ENCODE measurements at places on chromosomes 7 and 10.

GRCh38 chr10:104689105-104689504 lies 48.0 kb downstream of the SORCS3 start:
- DNase-seq, result no peak

- DNase-seq, result no peak
These were observed 222.2 kb upstream of the GPR26 start for GRCh38 chr10:123443924-123444323.

DNA sequence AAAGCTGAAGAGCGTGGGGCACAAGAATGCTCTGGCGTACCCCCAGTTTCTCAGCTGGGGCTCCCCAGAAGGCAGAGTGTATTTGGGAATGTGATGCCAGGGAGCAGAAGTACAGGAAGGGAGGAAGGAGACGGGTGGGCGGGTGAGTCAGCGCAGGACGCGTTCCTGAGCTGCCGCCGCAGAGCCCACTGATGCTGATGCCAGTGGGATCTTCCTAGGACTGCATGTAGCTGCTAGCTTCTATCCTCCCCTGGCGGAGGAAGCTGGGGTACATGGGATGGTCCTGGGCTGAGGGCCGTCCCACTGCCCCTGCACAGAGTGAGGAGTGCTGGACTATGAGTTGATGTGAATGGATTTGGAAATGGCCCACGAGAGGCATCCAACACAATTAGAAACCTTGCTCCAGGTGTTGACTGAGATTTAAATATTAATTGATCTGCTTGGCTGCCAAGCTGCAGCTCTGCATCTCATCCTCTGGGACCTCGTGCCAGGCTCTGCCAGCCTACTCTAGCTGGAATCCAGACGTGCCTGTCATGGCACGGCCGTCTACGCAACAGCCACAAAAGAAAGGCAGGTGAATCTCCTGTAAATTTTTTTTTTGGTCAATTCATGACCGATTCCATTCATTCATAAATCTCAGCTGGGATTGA lies 66.2 kb upstream of the RHEB start:
- no peak for DNase-seq

- DNase-seq, result no peak
These were observed 31.5 kb downstream of the GIMAP8 start for GRCh38 chr7:150481922-150482321.

- DNase-seq, result no peak
These were observed 623.5 kb downstream of the POM121L12 start for GRCh38 chr7:53658951-53659350.

- no peak for DNase-seq
These were observed 11.4 kb downstream of the NDST2 start for GRCh38 chr10:73799899-73800559.

DNA sequence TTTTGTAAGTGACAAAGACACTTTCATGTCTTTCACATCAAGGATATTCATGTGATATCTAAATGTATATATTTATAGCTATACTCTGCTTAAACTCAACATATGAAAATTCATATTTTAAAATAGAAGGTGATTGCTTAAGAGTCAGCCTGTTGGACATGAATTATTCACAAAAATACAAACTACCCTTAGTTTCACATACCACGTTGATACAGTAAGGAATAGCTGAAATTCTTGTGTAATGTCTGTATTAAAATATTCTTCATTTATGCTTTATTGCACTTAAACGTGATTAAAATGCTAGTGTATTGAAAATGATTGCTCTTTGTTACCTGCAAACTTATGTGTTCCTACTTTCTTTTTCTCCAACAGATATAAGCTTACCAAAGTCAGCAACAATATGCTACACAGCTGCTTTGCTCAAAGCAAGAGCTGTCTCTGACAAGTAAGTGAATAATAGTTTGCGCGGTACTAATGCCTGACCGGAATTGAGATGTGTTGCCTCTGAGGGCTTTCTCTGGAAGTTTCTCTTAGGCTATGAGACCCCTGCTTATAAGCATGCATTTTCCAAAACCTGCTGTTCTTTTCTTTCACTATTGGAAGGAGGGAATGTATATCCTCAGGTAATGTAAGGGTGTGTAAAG lies 133.8 kb downstream of the WNT2 start:
- peak; percentile 47 for DNase-seq

DNA sequence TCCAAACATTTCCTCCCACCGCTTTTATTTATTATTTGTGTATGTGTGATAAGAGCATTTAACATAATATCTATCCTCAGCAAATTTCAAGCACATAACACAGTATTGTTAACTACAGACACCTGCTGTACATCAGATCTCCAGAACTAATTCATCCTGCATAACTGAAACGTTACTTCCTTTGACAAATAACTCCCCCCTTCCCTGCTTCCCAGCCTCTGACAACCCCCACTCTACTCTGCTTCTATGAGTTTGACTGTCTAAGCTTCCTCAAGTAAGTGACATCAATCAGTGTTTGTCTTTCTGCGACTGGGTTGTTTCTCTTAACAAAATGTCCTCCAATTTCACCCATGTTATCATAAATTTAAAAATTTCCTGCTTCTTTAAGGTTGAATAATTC lies 22.1 kb downstream of the C10orf71 start:
- DNase-seq, result no peak

GRCh38 chr10:111561124-111561523 lies 484.3 kb downstream of the ADRA2A start:
- DNase-seq, result no peak

DNA sequence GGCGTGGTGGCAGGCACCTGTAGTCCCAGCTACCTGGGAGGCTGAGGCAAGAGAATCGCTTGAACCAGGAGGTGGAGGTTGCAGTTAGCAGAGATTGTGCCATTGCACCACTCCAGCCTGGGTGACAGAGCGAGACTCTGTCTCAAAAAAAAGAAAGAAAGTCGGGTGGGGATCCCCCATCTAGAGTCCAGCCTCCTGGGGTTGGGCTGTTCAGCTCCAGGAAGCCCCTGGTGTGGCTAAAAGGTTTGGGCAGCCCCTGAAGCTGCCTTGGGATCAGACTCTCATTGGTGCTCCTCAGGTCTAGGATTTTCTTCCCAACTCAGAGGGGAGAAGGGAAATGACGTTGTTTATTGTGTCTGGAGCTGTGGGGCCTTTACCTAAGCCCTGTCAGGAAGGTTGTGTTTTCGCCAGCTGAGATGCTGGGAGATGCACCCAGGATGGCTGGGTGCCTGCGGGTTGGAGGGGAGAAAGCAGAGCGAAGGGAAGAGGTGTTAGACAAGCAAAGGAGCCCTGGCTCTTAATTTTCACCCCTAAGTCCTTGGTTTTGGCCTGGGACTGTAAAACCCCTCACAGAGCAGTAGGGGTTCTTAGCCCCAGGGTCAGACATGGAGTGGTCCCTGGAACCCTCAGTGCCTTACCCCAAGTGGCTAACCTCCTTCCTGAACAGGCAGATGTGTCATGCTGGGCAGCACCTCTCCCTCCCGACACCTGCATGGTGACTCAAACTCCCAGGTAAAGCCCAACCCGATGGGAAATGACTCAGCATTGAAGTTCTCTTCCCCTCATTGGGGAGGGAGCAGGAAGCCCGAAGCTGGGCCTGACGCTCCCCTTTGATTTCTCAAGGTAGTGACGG lies 21.1 kb downstream of the PLAU start:
- peak; percentile 21 for DNase-seq

Measured in amniotic epithelial cell (primary cell).